H4 (cell line): ENCODE measurements at places on chromosomes 11 and 22. TPM values are rescaled to one million over a fixed set of nuclear protein-coding genes. Genes with fewer than 3 reads are reported as not detected.

DNA sequence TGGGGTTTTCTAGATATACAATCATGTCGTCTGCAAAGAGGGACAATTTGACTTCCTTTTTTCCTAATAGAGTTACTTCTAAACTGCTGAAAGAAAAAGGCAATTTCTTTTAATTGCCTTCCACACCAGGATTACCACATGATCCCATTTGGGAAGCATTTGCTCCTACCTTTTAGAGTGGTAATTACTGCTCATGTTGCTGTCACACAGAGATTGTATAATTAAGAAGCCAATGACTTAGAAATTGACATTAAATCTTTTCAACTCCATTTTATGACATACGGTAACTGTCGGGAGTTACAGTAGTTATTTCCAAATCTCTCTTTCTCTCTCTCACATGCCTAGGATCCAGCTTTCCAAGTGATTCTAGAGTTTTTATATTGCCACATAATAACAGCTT is 17.8 kb upstream of the RAG2 start:
- DNase-seq: no peak

DNA sequence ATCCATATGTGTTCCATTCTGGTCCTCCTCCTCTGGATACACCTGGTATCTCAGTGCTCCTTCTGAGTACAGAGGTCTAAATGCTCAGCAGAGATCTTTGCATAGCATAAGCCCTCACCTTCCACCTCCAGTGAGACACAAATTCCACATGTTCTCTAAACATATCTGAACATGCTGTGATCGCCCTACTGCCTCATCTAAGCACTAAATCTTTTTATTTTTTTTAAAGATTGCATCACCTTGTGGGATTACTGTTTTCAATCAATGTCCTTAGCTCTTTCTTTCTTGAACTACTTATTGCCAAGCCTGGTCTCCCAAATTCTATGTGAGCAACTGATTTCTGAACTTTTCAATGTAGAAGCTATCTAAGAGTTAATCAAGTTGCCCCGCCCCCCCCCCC is 113.4 kb downstream of the TRPC6 start:
- DNase-seq: no peak

- DNase-seq: no peak
Observed at GRCh38 chr11:71173709-71174108, 78.7 kb downstream of the SHANK2 start.

GRCh38 chr22:19367763-19368367 is 63.7 kb downstream of the HIRA start:
- no peak for DNase-seq

DNA sequence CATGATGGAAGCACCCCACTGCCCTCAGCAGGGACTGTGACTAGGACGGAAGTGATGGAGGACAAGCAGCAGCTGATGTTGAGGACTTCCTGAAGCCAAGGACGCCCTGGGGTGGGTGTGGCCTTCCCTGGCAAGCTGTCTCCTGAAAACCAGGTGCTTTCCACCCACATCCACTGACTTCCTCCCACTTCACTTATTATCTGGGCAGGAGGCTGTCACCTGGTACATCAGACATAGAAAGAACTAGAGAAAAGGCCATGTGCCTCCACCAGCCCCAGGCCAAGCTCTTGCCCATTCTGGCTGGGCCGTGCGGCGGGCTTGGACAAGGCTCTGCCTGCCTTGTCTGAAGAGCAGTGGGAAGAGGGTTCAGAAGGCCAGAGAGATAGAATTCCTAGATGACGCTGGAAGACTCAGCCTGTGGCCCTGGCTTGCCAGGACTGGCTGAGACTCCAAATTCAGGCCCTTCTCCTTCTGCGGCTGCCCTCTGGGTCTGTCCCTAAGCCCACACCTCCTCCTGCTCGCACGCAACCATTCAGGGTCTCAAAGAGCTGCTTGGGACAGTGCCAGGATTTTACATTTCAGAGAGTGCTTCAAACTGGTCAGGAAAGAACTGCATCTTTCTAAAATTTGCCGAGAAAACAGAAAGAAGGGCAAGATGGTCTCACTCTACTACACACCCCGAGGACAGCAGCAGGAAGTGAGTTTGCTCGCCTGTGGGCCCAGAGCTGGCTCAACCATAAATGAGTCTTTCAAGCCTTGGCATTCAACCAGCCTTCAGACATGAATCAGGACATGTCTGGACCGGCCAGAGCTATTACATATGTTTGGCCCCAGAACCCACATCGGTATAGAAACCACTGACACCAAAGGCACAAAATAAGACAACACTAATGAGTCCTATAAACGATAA is 13.3 kb downstream of the ARHGAP1 start:
- DNase-seq: no peak

GRCh38 chr22:31841078-31841827 is 87.4 kb downstream of the DEPDC5 start:
- no peak for DNase-seq

GRCh38 chr11:62088331-62088933 is 35.4 kb upstream of the INCENP start:
- no peak for DNase-seq

DNA sequence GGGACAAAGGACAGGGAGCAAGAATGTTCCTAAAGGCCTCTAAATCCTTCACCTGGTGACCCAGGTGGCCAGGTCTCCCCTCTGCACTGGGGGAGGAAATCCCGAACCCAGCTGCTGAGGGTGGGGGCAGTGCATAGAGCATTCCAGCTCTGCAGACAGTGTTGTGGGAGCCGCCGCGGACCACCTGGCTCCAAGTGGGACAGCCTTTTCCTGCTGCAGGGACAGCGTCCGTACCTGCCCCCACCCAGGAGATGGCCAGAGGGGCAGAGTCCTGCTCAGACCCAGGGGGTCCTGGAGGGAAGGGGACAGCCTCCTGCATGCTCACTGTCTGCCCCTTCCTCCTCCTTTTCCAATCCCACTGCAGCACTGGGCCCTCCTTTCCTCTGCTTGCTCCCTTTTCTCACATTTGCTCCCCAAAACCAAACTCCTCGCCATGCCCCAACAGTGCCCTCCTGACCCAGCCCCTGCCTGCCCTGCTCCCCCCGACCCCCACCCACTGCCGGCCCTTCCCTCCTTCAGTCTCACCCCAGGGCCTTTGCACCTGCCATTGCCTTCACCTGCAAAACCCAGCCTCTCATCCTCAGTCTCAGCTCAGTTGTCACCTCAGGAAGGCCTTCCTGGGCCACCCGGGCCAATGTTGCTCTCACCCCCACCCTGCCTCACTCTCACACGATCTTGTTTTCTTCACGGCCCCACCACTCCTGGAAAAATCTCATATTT is 12.8 kb downstream of the PNPLA5 start:
- no peak for DNase-seq

- no peak for DNase-seq
Observed at GRCh38 chr11:17719028-17719937, at the start of gene MYOD1. MYOD1 (plus strand) TSS chr11:17719571; CDS start chr11:17719783, 212 bp downstream.

Gene DDIAS
- total RNA-seq: 12.2 and 18.7 TPM in 2 replicates

Gene ST14
- total RNA-seq: 0.02 and 0.10 TPM in 2 replicates

Gene DNAJB7
- total RNA-seq: not detected in 2 replicates
